NCI-H524 treated with DMSO at 0.1 percent for 48 hours (cell line): ENCODE measurements at places on chromosomes 7 and 10.

- DNase-seq, result no peak
Observed at GRCh38 chr7:12062062-12062461, 149.0 kb upstream of the TMEM106B start.

DNA sequence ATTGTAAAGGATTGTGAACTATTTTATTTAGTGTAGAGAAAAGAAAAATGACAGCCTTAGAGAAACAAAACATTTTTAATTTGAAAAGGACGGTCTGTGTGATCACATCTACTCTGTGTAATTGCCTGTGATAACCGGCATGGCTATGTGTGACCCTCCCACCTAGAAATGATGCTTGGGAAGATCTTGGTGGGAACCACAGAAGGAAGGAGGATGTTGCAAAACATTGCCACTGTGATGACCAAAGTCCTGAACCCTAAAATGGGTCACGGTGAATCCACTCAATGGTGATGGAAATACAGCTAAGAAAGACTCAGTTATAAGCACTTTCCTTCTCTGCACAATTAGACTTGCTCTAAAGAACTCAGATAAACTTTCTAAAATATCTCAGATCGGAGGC lies 221.3 kb upstream of the FRMD4A start:
- no peak for DNase-seq

DNA sequence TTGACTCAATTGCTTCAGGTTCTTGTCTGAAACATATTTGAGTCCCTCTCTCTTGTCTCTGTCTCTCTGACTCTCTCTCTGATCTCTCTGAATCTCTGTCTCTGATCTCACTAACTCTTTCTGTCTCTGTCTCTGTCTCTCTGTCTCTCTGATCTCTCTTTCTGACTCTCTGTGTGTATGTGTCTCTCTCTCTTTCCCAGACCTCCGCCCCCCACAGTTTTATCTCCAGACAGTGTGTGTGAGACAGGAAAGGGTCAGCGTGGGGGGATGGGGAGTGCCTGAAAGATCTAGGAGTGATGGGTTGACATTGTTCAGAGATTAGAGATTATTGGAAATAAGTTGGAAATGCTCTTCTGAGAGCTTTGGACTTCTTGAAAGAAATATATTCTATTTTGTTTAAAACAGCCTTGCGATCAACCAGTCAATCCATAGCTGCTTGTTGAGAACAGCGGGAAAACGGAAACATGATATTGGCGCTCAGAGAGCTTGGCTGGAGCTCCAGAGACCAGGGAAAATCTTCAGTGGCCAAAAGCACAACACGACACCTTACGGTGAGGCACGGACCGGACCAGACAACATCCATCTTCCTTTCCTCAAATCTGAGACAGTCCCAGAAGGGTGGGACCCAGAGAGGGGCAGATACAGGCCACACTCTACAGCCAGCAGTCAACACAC lies 35.5 kb downstream of the CALML3 start:
- DNase-seq, result no peak

GRCh38 chr7:102292813-102293798 lies 6.4 kb downstream of the SH2B2 start:
- DNase-seq, result no peak

DNA sequence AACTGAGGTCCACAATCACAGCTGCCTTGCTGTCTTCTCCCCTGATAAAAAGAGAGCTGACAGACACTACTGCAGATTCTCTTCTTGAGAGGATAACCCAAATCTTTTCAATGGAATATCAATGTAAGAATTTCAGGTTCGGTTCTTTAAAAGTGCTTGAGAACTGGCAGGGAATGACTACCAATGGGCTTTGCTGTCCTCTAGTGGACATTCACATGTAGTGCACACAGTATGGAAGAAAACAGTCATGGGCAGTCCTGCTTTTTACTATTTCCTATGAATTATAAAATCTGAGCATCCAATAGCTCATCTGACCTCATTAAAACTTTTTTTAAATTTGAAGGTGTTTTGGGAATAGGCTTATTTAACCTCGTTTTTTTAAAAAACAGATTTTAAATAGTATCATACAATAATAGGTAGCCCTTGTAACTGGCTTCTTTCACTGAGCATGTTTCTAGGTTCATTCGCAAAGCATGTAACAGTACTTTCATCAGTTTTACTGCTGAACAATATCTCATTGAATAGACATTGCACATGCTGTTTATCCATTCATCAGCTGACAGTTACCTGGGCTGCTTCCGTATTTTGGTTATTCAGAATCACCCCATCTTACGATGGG lies 18.3 kb downstream of the FZD9 start:
- DNase-seq, result no peak

- DNase-seq, result no peak
Observed at GRCh38 chr7:44489955-44490350, 505 bp downstream of the NUDCD3 start.

DNA sequence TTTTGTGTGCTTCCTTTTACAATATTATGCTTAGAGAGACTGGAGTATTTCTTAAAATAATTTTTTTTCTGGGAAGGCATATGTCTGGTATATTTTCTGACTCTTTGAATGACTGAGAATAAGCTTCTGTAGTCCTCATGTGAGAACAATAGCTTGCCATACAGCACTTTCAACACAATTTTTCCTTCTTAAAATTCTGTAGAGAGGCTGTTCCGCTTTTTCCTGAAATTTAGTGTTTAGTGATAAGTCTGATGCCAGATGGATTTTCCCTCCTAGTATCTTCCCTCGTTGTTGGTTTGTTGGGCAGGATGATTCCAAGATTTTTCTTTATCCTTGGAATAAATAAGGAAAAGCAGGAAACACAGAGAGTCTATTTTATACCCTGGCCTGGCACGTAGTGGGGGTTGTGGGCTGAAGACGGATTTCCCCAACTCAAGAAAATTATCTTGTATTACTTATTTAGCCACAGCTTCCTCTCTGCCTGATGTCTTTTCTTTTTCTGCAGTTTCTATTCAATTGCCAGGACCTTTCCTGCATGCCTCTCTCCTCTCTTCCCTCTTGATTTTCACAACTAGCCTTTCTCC lies 111.2 kb downstream of the AOAH start:
- no peak for DNase-seq

- DNase-seq, result no peak
Observed at GRCh38 chr10:86261941-86262687, 104.5 kb downstream of the GRID1 start.

GRCh38 chr10:36717118-36717517 lies 408.3 kb upstream of the ANKRD30A start:
- DNase-seq, result no peak

DNA sequence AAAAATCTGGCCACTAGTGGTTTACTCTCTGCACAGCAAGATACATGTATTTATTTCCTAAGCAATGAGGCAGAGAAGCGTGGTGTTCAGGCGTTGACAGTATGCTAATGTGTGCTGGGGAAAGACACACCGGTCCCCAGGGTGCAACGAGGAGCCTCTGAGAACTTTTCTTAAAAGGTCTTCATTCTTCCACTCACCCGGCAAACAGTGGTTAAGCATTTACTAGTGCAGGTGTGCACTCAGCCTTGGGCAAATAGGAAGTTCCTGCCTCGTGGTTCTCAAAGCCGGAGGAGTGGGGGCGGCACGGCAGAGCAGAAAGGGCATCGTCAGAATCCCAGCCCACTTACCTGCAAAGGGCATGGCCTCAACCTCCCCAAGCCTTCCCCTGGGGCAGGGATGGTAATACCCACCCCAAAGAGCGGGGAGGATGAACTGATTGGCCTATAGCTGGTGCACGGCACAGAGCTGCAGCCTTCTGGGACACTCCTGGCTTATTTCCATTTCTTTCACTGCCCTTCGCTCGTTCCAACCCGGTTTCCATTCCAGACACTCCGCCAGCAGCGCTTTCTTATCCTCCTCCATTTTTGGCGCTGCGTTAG lies 184.3 kb upstream of the CTBP2 start:
- no peak for DNase-seq

DNA sequence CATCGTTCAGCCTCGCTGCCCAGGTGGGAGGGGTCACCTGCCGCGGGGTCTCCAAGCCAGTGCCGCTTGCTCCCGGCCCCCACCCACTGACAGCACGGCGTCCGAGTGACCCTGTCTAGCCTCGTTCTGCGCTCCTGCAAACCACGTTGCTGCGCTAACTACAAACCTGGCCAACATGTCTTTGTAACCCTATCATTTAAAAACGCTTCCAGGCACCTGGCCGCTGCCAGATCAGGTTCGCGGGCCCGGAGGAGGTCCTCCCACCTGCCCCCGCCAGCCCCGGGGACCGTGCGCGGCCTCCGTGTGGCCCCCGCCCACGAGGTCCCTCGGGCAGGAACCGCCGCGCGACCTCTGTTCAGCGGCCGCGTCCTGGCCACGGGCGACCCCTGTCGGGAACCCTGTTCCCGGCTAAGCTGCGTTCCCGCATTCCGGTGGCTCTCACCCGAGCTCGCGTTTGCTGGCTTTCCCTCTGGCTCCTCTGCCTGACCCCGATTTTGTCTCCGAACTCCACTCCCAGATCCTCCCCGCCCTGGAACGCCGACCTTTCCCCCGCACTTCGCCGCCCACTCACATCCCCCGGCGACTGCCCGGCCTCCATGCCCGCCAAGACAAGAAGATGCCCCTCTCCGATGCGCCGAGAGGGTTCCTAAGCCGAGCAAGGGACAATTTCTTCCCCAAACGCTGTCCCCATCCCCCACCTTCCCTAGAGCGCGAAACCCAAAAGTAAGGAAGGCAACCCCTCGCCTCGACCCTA lies 2.4 kb downstream of the SFMBT2 start:
- DNase-seq, result no peak

- DNase-seq, result no peak
Observed at GRCh38 chr10:71221586-71222202, 9.3 kb downstream of the UNC5B start.

GRCh38 chr10:129653861-129654260 lies 186.8 kb downstream of the MGMT start:
- DNase-seq, result no peak

DNA sequence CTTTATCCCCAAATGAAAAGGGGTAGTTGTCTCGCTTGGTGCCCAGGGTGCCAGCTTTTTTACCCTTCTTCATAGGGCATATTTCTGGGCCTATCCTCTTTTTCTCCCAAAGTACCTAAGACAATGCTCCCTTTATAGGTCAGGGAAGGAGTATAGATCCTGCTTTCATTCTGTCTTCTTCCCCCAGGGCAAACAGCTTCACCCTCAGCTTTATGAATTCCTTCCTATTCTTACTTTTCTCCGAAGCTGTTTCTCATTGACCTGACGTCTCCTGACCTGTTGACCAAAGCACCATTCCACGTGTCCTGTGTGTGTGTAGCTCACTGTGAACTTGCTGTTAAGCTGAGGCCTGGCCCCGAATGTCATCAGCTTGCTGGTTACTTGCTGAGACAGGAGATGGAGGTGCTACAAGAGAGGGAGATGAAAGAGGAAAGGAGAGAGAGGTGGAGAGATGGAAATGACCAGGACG lies 48.9 kb downstream of the PYROXD2 start:
- no peak for DNase-seq

DNA sequence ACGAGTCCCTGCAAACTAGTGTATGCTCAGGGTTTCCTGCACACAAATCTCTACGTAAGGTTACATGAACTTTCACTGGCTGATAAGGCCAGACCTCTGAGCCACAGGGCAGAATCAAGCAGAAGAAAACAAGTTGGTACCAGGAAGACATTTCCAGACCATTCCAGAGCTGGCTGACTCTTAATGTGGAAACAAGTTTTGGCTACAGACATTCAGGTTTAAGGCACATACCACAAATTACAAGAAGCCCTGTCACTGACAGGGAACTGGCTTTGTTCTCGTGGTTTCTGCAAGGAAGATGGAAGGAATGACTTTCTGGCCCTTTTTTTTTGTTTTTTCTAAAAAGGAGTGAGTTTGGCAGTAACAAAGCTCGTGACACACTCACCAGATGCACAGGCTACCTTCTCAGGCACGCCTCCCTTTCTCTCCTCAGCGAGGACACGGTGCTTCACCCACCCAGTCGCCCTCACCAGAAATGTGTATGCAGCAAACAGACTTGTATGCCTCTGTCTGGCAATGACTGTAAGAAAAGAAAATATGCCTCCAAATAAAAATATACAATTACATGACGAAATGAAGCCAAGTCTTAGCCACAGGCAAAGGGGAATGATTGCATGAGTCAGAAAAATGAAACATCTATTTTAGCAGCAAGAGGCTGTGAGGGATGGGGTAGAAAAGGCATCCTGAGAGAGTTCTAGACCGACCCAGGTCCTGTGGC lies 22.6 kb downstream of the PLAC9 start:
- DNase-seq, result no peak

GRCh38 chr10:60555700-60556099 lies 166.0 kb upstream of the ANK3 start:
- no peak for DNase-seq

DNA sequence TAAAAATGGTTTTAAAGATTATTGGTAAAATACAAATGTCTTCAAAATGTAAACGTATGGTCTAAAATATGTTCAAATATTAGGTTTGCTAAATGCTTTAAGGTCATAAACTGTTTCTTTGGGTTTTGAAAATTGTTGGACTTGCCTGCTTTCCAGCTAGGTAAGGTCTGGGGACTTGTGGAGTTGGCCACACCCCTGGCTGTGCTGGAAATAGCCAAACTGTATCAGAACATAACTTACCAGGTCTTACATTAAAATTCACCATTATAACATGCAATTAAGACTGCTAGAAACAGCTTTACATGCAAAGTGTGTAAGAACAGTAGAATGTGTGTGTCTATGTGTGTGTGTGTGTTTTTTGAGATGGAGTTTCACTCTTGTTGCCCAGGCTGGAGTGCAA lies 29.7 kb upstream of the BNIP3 start:
- DNase-seq, result no peak

DNA sequence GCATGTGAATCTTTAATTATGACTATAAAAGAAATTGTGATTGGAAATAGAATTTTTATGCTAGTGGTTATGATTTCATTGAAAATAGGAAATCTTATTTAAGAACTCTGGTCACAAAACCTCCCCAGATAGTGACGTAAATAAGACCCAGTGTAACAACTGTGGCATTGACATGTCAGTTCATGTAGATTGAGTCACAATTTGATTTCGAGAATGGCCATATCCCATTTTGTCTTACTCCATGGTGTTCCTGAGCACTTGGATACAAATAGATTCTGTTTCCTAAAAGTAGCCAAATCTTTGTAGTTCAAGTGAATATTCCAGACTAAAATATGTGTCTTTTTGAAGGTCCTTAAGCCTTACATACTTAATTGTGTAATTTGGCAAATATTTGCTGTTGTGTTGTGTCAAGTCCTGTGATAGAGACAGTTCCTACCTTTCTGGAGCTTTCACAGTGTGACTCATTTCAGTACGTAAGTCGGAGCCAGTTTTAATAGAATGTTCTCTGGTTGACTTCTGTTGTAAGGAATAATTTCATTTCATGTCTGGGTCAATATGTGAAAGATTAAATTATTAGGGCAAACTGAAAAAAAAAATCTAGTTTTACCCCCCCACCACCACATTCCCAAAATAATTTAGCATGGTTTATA lies 37.1 kb upstream of the TOMM7 start:
- no peak for DNase-seq

DNA sequence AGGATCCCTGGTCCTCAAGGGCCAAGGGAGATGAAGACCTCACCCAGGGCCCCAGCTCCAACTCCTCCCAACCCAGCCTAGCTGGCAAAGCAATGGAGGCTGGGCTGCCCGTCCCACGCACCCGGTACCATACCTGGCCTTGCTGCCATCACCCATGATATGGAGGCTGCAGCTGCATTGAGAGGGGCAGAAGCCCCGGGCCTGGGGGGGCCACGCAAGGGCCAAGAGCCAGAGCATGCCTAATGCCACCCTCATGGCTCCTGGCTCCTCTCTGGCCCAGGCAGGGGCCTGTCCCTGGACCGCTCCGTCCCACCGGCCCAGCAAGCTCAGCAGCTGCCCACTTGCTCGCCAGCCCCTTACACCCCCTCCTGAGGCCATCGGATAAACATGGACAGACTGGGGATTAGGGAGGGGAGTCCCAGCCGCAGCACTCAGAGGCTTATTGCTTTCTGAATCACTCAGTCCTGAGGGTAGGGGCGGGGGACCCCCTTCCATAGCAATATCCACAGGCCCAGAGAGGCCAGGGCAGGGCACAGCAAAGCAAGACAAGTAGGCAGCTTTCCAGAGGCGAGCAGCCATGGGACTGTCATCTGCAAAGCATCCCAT lies at the start of gene LRIT1:
Gene LRIT1 (minus strand): TSS at position 362 of the 606 bp plus-strand sequence. CDS start 107 bp downstream, at position 255.
- DNase-seq, result no peak
